ENCODE measurements at places on chromosomes 16 and 17.
A peak's percentile ranks its signal among the peaks of the same experiment; 100 is the strongest.

GRCh38 chr17:80858301-80859001 is 133.2 kb upstream of the CHMP6 start:
- DNase-seq, result no peak

DNA sequence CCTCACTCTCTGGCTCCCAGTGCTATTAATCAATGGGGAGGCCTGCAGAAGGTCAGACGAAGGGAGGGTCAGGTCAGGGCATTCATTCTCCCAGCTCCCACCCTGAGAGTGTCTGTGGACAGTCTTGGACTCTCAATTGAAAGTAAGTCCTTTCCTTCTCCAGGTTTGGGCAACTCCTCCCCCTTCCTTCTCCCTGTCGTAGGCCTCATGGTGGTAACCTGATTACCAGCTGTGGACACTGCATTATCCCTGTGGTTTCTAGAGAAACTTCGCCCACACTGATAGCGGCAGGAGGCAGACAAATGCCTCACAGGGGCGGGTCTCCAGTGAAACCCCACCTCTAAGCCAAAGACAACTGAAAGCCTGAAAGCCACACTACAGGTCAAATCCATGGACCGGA is 57.7 kb upstream of the SLC25A19 start:
- DNase-seq, result peak; percentile 61

GRCh38 chr17:1011138-1011537 is 14.2 kb downstream of the TIMM22 start:
- no peak for DNase-seq

DNA sequence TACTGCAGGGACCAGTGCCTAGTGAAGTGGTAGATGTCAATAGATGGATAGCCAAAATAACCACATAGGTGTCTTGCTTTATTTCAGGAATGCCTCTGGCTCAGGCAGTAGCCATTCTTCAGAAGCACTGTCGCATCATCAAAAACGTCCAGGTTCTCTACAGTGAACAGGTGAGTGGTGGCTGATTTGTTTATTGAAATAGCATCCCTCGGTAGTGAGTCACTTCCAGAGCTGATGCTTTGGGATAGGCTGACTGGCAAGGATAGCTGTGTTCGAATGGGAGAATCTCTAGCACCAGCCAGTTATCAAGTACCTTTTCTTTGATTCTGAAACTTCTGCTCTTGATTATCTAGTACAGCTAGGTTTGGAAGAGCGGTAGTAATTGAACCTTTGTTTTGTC is 10.3 kb downstream of the PHAF1 start:
- no peak for DNase-seq

DNA sequence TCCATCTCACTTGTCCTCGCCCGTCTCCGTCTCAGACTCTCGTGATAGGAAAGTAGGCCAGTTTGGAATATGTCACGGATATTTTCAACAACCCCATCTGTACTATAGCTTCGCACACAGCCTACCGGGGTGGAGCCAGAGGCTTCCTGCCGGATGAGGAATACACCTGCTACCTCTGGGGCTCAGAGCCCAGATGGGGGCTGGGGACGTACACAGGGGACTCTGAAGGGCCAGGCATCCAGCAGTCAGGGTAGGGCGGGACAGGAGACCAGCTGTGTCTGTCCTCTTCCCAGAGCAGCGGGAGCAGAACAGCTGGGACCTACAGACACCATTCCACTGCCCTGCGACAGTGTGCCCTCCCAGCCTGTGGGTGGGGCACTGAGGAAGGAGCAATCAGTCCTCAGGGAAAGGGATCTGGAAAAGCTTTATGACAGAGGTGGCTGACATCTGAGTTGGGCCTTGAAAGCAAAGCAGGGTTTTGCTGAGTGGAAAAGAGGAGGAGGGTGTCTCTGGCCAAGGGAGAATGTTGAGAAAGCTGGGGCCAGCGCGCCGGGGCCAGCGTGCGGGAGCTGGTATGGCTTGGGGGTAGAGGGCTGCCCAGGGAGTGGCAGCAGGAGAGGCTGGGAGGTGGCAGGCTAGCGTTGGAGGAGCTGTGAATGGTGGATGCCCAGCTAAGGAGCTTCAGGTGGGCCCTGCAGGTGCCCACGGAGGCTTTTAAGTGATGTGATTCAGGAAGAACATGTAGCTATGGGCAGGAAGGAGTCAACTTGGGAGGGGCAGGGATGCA is 11.5 kb upstream of the SRCIN1 start:
- peak; percentile 50 for DNase-seq

- DNase-seq, result peak; percentile 74
Measured at GRCh38 chr16:57147381-57148221, 38.2 kb downstream of the PSME3IP1 start.

DNA sequence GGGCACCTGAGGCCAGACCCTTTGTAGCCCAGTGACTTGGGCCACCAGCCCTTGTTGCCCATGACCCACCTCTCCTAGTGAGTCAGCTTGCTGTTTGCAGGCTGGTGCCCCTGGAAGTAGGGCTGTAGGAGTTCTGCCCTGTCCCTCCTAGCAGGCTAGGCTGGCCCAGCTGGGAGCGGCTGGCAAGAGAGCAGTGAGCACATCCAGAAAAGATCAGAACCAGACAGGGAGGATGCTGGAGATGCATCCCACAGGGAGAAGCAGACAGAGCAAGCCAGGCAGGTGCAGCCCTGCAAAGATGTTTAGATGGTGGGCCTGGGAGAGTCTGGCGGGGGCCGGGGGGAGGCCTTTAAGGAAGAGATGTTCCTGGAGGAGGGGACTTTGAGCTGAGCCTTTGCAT is 2.4 kb downstream of the SLC5A10 start:
- DNase-seq, result no peak

Measured in NCI-H69 (cell line).